ENCODE measurements at places on chromosomes 4 and X.

GRCh38 chr4:4394644-4395043 is 7.7 kb downstream of the NSG1 start:
- DNase-seq, result no peak

DNA sequence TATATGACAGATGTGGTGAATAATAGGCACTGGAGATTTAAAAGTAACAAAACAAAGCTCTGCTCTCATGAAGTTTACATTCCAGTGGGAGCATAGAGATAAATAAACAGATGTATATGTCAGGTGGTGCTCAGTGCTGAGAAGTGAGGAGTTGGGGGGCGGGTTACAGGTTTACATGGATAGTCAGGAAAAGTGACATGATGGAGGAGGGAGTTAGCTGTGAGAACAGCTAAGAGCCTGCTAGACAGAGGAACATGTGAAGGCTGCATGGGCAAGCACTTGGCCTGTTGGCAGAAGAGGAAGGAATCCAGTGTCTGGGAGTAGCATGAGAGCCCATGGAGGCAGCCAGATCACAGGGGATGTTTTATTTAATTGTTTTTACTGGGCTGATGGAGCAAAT is 10.2 kb upstream of the TMEM156 start:
- no peak for DNase-seq

DNA sequence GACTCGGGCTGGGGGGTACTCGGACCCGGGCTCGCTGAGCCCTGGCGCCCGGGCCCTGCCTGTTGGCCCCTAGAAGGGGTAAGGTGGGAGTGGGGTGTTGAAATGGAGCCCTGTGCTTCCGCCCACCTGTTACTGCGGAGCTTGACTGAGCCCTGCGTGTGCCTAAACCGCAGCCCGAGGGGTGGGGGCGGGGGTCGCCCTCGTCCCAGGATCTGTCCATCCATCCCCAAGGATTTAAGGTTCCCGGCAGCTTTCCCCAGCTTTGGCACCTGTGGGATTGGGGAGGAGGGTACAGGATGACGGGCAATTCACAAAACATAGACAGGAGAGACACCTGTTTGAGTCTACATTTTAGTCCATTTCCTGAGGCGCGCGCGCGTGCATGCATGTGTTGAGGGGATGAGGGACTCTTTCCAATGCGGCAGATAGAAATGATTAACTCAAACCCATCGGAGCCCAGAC is 779 bp downstream of the GABRQ start:
- DNase-seq, result no peak

- no peak for DNase-seq
These were observed 117.3 kb downstream of the DRD5 start for GRCh38 chr4:9898596-9899305.

- no peak for DNase-seq
These were observed 95.4 kb upstream of the BANK1 start for GRCh38 chr4:101695176-101695575.

DNA sequence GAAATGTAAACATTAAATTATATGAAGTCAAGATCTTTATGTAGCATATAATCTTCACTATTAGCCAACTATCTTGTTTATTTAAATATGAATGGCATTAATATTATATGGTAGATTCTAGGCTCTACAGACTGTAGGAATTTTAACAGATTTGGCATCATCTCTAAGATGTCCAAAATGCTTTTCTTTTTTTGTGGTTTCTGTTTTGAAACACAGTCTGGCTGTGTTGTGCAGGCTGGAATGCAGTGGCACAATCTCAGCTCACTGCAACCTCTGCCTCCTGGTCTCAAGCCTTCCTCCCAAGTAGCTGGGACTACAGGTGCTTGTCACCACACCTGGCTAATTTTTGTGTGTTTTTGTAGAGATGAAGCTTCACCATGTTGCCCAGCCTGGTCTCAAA is 76.2 kb downstream of the ELOVL6 start:
- no peak for DNase-seq

GRCh38 chr4:108820492-108821350 is 57.9 kb upstream of the ETNPPL start:
- no peak for DNase-seq

GRCh38 chrX:35682476-35682875 is 115.7 kb upstream of the MAGEB16 start:
- no peak for DNase-seq

DNA sequence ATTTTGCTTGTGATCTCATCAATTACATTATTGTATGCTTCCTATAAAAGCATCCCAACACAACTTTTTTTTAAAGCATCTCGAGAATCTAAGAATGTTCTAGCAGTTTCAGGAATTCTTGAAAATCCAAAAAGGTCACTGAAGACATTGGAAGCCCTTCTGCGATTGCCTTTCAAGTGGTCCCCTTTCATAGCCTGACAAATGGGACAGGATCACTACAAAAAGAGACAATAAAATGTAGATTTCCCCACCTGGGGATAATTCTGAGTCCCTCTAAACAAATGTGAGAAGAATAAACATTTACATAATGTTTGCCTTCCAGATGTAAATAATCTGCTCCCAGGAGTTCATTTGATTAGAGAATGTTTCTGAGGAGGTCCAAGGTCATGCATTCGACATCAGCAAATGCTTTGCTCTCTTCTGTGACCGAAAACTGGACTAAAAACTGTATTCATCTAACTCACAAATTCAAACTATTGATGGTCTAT is 116.0 kb downstream of the COL25A1 start:
- no peak for DNase-seq

DNA sequence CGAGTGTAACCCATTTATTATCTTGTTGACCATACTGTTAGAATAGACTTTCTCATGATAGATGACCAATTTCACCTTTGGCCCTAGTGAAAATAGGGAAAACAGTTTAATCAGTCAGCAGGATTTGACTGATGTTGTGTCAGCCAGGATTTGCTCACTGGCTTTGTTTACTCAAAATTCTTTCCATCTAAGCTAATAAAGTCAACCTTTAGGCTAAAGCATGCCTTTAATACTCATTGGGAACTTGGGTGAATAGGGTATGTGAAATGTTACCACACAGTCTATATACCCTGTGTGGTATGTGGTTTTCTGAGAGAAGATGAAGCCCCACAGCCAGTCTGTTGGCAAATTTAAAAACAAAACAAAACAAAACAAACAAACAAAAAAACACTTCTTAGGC is 18.7 kb upstream of the SPANXB1 start:
- no peak for DNase-seq

- no peak for DNase-seq
These were observed 386.9 kb upstream of the MAOA start for GRCh38 chrX:43269201-43269600.

DNA sequence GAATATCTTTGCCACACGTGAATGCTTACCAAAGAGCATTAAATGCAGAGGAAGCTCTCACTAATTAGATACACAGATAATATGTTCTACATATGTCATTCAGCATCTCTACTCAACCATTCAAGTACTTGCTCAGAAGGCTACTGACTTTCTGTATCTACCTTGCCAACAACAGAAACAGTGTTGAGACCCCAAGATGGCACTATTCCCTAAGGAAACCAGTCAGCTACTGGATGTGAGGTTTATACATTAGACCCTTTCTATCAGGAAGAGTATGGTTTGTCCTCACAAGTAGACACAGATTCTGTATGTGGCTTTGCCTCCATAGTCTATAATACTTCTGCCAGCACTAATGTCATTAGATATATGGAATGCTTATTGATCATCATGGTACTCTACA is 443.9 kb upstream of the INTU start:
- no peak for DNase-seq

- DNase-seq, result no peak
These were observed 191.1 kb downstream of the KCTD8 start for GRCh38 chr4:44257461-44257860.

DNA sequence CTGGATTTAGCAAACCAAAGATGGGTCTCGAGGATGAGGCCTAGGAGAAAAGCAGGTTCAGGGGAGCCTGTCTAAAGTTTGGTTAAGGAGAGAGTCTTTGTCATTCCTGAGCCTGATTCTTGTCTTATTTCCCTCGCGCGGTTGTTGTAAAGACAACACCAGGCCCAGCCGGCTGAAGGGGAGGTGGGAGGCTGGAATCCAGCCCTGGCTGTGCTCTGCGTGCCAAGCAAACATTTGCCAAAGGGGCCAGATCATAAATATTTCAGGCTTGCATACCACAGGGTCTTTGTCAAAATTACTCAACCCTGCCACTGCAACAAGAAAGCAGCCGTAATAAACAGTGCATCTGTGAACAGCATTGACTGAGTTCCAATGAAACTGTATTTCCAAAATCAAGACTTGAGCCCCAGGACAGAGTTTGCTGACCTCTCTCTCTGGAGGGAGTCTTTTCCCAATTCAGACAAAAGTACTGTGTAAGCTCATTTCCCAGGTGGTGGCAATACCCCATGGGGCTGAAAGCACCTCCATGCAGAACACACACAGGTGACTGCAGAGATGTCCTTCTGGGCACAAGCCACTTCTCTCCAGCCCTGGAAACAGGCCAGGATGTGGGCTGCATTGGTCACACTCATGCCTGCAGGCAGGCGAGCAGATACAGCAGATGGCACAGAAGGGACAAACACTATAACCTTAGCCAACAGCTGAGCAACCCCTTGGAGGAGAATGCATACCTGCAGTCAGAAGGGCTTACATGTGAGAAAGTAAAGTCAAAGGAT is 320.3 kb downstream of the STK32B start:
- no peak for DNase-seq

DNA sequence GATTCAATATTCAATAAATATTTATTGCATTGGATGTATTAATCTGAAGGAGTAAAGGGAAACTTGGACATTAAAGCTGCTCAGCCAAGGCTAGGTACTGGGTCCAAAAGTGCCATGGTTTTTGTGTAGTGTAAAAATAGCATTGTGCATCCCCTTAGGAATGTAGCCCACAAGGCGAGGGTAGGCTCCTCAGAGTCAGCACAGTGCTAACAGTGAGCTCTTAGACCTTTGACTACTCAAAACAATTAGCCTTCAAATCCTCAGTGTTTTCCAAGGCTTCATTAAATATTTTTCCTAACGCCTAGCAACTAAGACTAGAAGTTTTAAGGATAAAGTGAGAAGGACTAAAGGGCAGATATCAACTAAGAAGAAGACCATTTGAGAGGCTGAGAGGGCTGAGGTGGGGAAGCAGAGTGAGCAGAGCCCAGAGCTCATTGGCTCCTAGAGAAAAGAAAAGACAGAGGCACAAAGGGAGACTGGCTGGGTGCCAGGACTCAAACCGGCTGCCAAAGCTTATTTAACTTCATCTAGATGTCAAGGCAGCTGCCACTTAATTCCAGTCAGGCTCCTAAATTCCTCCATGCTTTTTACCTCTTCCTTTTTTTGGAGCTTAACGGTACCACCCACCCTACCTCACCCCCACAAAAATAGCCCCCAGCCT is 17.0 kb downstream of the PRKG2 start:
- DNase-seq, result peak; percentile 59

- no peak for DNase-seq
These were observed 106.2 kb downstream of the CCNG2 start for GRCh38 chr4:77263247-77263646.

GRCh38 chrX:43631841-43632240 is 24.3 kb upstream of the MAOA start:
- DNase-seq, result no peak

GRCh38 chrX:10697616-10698317 is 77.4 kb upstream of the MID1 start:
- DNase-seq, result no peak

DNA sequence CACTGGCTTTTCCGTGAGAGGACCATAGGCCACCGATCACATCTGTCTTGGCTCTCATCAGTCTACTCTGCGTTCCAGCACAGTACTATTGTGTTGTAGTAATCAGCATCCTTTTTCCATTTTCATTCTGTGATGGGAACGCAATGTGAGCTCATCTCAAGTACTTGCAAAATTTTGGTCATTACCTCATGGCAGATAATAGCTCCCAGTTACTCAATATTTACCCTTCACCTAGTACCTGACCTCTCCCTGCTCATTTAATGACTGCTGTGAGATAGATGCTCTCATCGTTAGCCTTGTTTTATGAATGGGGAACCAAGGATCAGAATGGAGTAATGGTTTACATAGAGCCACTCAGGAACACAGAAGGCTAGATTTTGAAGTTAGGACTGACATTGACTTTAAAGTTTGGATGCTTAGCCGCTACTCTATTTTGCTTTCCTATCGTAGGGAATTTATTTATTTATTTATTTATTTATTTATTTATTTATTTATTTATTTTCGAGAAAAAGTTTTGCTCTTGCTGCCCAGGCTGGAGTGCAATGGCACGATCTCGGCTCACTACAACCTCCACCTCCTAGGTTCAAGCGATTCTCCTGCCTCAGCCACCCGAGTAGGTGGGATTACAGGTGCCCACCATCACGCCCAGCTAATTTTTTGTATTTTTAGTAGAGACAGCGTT is 6.5 kb upstream of the GPR101 start:
- DNase-seq, result no peak

DNA sequence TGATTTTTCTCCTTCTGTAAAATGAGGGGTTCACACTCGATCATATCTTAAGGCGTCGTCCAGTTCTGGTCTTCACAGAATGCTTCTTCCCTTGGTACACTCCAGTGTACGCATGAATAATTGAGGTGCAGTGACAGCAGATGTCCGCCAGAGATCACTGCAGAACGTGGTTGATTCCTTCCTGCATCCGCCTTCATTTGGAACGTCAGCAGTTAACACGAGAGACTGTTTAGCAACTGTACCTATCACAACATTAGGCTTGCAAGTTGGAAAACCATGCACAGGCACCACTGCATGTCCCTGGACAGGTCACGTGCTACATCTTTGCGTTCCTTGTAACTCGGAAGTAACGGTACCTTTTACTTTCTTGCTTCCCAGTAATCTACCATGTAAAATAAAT is 66.0 kb upstream of the GEMIN8 start:
- DNase-seq, result no peak

- no peak for DNase-seq
These were observed 1217.0 kb upstream of the PRKX start for GRCh38 chrX:4930426-4930825.

DNA sequence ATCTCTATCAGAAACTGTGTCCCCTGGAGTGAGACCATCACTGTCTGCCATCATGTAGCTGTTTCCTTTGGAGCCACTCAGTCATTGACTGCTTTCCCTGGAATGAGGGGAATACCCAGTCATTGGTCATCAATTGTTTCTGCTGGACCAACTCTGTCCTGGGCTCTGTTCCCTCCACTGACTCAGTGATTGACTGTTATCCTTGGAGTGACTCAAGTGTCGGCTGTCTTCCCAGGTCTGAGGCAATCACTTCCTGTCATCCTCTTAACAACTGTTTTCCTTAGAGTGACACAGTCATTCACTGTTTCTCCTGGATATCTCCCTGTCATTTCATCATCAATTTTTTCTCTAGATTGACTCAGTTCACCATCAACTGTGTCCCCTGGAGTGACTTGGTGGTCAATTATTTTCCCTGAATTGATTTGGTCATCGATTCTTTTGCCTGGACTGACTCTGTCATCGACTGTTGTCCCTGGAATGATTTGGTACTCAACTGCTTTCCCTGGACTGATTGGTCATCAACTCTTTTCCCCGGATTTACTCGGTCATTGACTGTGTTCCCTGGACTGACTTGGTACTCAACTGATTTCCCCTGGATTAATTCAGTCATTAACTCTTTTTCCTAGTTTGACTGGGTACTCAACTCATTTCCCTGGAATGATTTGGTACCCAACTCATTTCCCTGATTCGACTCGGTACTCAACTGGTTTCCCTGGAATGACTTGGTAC is 327.9 kb upstream of the VCX start:
- no peak for DNase-seq
